ENCODE measurements at places on chromosomes 1 and 21.

- no peak for DNase-seq
Measured at GRCh38 chr1:31266547-31266946, 26.9 kb upstream of the NKAIN1 start.

DNA sequence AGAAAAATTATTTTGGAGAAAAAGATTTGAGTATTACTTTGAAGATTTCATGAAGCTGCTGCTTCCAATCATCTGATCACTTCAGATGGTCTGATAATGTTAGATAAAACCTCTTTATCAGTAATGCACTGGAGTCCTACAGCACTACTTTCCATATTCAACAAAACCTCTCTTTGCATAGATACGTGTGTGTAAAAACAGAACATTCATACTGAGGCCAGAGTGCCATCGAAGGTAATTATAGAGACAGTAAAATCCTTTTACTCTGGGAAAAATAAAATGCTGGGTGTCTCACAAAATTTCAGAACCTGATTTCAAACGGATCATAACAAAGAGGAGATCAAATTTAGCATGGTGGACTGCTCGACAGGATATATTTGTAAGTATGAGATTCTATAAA, at the start of gene RGS13:
Gene RGS13, plus strand, starts transcription at position 209 of the 400 bp plus-strand sequence. CDS start 8,188 bp downstream, outside the sequence.
- DNase-seq = no peak

GRCh38 chr1:221294242-221294641, 415.0 kb downstream of the HLX start:
- DNase-seq = no peak

DNA sequence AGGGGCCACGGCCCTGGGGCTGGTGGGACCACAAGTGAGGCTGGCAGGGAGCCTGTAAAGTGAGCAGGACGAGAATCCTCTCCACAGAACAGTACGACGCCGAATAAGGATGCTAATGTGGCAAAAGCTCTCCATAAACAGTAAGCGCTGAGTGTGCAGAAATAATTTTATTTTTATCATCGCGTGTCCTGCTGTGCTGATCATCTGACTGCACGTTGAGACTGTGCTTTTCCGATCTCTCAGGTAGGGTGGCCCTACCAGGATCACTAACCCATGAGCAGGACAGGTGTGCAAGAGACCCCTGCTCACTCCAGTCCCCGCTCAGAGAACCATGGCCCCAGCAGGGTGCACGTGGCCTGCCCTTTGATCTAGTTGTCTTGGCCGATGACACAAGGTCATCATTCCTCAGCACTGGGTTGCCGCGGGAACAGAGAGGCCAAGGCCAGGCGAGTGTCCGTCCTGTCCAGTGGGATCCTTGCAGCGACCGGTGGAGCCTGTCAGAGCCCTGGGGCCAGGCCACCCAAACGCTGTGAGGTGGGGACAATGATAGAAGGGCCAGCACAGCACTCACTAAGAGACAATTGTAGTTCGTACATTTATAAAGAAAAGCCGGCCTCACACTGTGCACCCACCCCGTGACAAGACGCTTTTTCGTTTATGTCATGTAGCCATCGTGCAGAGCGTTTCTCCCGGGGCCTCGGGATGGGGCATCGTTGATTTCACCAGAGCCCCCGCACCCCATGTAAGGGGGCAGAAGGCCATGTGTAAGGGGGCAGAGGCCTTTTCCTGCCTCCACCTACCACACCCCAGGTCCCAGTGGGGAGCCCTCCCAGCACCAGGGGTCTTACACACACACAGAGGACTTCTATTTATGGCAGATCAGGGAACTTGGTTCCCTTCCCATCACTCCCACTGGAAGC, 52.7 kb upstream of the ADARB1 start:
- no peak for DNase-seq

DNA sequence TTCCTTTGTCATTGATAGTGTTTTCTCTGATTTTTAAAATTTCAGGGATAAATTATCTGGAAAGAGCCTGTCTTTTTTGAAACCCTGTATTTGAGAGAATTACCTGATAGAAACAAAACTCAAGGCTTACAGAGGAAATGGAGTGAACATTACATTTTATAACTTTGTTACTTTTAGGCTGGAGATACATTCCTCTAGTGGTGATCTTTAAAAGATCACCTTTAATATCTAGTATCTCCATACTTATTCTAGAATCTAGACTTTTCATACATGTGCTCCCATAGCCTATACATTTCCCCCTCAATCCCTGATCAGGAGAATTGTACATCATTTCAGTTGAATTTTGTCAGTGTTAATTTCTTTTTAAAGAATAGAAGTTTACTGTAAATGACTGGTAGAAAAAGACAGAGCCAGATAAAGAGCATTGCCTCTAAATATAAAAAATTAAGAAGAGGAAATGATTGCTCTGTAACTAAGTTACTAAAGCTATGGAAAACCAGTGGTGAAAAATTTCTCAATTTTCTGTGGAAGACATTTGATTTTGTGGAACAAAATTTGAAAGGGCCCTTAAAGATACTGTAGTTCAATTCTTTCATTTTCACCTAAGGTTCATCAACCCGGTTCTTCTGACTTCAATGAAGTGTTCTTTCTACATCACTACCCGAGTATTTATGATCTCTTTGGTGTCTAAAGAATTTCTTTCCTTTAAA, 33.7 kb downstream of the RASAL2 start:
- DNase-seq = no peak

DNA sequence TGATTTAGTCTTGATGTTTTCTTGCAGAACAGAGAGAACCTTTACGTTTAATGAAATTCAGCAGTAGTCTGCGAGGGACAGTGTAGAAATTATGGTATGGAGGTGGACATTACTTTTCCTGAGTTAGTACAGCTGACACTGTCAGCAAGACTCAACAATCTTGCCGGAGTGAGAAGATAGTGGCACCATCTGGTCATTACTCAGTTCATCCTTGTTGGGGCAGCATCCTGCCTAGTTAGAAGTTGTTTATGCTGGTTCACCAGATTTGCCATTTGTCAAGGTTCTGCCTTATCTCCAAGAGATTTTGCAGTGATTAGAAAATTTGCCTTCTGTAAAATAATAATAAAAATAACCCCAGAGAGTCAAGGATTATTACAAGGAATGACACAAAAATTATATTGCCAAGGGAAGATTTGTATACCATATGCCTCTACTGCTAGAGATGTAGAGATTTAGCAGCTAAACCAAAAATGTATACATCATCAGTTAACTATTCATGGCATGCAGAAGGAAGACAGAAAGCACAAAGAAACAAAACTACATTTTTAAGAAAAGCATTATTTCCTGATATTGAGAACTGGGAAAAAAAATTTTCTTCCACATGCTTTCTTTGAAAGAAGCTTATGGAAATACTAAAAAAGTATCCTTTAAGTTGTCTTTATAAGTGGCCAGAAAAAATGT, 1967.4 kb downstream of the NCAM2 start:
- DNase-seq = no peak

GRCh38 chr1:198134252-198134651, 22.5 kb upstream of the NEK7 start:
- no peak for DNase-seq

DNA sequence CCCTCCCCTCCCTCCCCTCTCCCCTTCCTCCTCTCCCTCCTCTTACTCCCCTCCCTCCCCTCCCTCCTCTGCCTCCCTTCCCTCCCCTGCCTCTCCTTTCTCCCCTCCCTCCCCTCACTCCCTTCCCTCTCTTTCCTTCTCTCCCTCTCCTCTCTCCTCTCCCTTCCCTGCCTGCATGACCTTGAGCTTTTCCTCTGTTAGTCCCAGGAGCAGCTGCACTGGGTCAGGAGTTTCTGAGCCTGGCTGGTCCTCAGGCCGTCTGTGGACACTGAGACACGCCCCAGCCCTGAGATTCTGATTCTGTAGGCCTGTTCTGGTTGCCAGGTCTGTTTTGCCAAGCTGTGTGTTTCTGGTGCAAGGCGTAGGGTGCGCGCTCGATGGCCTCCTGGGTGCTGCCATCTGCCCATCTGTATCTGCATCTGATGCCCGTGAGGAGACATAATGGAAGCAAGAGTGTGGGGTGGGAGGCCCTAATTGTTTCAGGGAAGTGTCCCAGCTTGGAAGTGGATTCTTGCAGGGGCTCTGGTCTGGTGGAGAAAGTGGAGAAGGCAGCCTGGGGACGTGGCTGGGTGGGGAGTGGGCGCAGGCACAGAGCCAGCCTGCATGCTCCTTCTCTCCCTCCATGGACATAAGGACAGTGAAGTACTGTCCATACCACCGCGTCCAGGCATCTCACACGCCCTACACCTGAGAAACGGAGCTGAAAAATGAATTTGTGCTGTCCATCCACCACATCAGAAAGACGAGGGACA, 97.2 kb downstream of the WDR4 start:
- no peak for DNase-seq

GRCh38 chr1:13513063-13513894, 524 bp downstream of the LRRC38 start:
- DNase-seq = no peak

GRCh38 chr1:33031506-33031905, 5.2 kb downstream of the AK2 start:
- no peak for DNase-seq

DNA sequence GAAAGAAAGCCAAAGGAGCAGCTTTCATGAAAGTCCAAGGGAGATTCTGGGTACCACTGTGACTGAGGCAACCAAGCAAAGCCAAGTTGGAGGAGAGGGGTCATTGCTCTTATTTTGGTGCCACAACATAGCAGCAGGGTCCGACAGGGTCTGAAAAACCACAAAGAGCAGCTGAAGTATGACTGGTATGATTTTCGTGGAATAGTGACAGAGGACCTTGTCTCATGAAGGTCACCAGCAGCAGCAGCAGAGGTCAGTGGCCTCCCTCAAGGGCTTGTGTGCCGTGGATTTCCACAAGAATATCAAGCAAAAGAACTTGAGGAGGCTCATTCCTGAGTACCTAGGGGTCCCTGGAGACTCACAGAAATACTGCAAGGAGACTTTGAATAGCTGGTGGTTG, 160.9 kb upstream of the SYT6 start:
- no peak for DNase-seq
